ENCODE measurements at places on chromosomes 5 and 9.

GRCh38 chr9:7045361-7045760 is 287.6 kb downstream of the KDM4C start:
- no peaks in the 10 kb centered on the region for H3K27me3 ChIP-seq
- H3K27ac ChIP-seq = no peak overlapping the region
- H3K36me3 ChIP-seq = peaks cover 28% of the 10 kb centered on the region

DNA sequence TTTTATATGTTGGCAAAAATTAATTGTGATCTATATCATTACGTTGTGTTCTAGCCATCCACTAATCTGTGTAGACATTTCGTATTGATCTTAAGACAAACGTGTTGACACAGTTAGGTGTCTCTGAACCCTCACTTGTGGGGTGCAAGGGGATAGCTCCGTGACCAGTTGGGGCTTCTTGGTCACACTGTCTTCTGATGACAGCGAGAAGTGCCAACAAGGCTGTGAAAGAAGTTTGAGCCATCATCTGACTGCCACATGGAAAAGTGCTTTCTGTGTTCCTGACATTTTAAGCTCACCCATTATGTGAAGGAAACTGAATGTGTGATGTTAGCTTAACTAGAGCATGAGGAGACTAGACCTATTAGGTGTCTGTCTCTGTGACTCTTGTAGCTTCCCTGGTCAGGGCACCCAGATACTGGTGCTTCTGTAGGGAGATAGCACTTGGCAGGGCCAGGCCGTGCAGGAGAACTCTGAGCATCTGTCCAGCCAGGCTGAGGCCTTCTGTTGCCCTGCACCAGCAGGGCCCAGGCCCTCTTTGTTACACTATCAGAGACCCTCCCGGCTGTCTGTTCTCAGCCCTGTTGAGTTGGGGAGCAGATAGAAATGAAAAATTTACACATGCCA is 52.8 kb upstream of the PHF2 start:
- H3K27me3 ChIP-seq = no peaks in the 10 kb centered on the region
- peaks cover 46% of the 10 kb centered on the region for H3K36me3 ChIP-seq
- no peak overlapping the region for H3K4me3 ChIP-seq

- DNase-seq = no peak
- H3K4me3 ChIP-seq = no peak overlapping the region
- H3K27ac ChIP-seq = no peak overlapping the region
- no peaks in the 10 kb centered on the region for H3K27me3 ChIP-seq
- no peaks in the 10 kb centered on the region for H3K4me1 ChIP-seq
- H3K36me3 ChIP-seq = no peaks in the 10 kb centered on the region
These were observed 174.7 kb upstream of the PRDM9 start for GRCh38 chr5:23332650-23333251.

- no peaks in the 10 kb centered on the region for H3K36me3 ChIP-seq
- no peak for DNase-seq
- H3K4me1 ChIP-seq = no peaks in the 10 kb centered on the region
- H3K27ac ChIP-seq = no peak overlapping the region
- no peak overlapping the region for H3K4me3 ChIP-seq
These were observed 372.1 kb downstream of the DTWD2 start for GRCh38 chr5:118616281-118616680.

DNA sequence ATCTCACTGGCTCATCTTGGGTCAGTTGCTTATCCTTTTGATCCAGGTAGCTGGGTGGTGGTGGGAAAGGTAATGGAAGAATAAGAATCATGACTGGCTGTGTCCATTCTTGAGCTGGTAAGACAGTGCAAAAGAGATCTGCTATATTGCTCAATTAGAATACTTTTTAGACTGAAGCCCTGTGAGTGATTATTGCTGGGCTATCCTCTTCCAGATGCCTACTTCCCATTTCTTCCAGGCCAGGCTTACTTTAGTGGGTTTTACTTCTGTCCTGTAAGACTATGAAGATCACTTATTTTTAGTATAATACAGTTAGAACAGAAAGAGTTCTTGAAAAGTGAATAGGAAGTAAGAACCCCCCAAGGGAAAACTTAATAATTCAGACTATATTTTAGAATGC is 7.2 kb downstream of the MARCHF6 start:
- H3K4me3 ChIP-seq = no peak overlapping the region
- H3K36me3 ChIP-seq = peaks cover 9% of the 10 kb centered on the region
- no peak overlapping the region for H3K27ac ChIP-seq
- no peak for DNase-seq
- H3K27me3 ChIP-seq = no peaks in the 10 kb centered on the region
- H3K4me1 ChIP-seq = peaks cover 70% of the 10 kb centered on the region

GRCh38 chr5:171845857-171846256 is 60.2 kb downstream of the SMIM23 start:
- peaks cover 3% of the 10 kb centered on the region for H3K36me3 ChIP-seq
- peaks cover 5% of the 10 kb centered on the region for H3K4me1 ChIP-seq
- no peak overlapping the region for H3K27ac ChIP-seq
- DNase-seq = no peak
- no peak overlapping the region for H3K4me3 ChIP-seq
- H3K27me3 ChIP-seq = no peaks in the 10 kb centered on the region
